NCI-H2029 (cell line): ENCODE measurements at places on chromosomes 4 and X.

DNA sequence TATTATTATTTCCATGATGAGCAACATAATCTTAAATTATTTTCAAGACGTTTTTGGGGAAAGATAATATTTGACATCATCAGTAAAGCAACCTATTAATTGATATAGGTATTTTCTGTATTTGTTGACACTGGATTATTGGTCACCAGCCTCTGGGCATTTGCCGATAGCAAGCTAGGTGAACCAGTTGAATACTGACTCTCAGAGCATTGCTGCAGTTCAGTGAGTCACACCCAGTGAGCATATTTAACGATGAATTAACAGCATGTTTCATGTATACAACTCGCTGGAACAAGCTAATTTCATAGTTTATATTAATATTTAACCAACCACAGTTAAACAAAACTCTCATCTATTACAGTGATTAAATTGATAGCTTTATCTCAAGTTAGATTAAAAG, 1006.0 kb upstream of the DIAPH2 start:
- no peak for DNase-seq

DNA sequence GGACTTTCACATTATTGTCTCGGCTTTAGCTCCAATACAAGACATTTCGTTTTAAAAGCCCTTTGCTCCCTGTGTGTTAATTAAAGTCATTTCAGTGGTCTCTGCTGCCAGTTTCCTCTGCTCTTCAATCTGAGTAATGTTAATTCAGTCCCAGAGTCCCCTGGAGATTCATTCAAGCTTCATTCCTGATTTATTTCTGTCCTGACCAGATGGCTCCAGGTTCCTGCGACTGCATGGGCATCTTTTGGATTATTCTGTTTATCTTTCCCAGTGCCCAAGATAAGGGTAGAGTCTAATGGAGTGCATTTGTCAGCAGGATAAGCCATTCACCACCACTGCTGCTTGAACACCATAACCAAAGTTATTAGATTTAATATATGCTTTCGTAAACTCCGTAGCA, 6.1 kb upstream of the PAGE1 start:
- no peak for DNase-seq

DNA sequence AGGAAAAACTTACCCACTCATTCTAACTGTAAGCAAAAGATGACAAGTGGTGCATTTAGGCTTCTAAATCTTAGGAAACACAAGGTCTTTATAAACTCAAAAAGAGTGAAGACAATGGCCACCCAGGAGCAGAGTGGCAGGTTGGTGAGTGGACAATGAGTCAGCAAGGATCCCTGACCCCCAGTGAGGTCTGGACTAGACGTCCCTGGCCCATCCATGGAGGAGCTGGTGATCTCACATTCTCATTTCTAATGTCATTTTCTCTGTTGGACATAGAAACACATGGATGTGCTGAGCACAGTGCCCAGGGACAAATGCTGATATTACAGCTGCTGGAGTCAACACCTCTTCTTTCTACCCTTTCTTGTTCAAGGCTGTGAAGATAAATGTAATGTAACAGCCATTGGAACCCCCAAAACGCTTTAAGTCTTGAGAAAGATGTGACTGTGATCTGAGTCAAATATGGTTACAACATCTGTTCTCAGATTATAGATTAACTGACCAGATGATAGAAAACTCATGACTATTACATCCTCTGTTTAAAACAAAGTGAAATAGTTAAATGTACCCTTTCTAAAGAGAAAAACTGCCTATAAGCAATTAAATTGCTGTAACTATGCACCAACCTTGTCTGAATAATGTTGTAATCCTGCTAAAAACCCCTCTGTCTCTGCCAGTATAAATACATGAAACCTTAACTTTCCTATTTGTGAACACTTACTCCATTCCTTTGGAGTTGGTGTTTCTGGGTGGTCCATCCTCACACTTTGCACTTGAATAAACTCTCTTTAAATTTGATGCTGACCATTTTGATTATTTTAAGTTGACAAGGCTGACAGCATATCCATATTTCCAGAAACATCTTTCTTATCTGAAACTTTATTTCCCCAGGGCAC, 92.7 kb downstream of the USP46 start:
- no peak for DNase-seq

DNA sequence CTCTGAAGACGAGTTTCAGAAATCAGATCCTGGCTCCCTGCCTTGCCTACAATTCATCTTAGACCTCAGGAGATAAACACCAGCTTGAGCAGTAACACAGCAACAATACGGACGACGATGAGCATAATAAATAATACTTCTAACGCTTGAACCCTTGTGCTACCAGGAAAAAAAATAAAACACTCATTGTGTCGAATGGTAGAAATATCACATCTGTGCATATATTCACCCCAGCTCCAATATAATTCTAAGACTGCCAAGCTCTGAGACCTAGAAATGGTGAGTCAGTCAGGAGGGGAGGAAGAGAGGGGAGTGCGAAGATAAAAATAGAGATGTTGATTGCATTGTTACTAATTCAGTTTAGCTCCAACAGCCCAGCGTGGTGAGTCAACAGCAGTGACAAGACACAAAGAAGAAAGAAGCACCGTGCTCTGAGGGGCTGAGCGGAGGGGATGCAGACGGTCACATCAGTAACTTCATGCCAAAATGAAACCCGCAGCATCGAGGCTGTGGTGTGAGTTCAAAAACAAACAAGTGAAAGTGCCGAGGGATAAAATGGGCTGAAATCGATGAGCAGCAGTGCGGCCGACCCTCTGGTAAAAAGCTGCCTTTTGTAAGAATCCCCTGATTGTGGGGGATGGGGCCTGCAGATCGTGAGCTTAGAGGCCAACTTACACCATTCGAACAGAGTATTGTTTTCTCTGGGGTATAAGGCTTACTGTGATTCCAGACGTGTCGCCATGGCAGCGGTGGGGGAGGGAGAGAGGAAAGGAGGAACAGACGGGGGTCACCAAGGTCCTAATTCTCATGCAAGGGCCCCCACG, 150.4 kb downstream of the MGST2 start:
- DNase-seq: no peak

DNA sequence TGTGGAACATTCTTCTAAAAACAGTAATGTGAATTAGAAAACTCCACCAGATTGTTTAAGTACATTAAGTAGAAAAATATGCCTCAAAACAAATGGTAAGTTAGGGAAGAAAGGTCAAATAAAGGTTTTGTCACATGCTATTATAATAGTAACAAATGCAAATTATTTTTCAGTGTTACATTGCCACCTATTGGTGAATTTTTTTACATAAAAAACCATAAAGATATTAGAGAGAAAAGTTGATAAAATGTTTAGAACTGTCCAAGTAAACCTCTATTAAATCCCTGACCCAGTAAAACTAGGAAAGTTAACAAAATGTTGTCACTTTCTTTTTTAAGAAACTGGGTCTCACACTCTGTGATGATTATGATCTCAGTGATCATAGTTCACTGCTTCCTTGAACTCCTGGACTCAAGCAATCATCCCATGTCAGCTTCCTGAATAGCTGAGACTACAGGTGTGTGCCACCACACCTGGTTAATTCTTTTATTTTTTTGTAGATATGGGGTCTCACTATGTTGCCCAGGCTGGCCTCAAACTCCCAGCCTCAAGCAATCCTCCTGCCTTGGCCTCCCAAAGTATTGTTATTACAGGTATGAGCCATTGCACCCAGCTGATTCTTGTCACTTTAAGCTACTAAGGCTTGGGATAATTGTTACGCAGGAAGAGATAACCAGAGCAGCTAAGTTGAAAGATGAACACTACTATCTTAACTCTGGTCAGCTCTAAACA, 157.6 kb downstream of the ATRX start:
- DNase-seq: no peak

DNA sequence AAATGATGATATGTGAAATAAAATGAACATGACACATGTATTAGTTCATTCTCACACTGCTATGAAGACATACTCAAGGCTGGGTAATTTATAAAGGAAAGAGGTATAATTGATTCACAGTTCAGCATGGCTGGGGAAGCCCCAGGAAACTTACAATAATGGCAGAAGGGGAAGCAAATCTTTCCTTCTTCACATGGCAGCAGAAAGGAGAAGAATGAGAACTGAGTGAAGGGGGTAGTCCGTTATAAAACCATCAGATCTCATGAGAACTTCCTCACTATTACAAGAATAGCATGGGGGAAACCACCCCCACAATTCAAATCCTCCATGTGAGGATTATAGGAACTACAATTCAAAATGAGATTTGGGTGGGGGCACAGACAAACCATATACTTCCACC, 243.9 kb upstream of the GYPA start:
- no peak for DNase-seq

- no peak for DNase-seq
Measured at GRCh38 chr4:7427831-7428260, 6.9 kb downstream of the PSAPL1 start.

GRCh38 chr4:153521999-153522801, 56.0 kb downstream of the TMEM131L start:
- DNase-seq: no peak

DNA sequence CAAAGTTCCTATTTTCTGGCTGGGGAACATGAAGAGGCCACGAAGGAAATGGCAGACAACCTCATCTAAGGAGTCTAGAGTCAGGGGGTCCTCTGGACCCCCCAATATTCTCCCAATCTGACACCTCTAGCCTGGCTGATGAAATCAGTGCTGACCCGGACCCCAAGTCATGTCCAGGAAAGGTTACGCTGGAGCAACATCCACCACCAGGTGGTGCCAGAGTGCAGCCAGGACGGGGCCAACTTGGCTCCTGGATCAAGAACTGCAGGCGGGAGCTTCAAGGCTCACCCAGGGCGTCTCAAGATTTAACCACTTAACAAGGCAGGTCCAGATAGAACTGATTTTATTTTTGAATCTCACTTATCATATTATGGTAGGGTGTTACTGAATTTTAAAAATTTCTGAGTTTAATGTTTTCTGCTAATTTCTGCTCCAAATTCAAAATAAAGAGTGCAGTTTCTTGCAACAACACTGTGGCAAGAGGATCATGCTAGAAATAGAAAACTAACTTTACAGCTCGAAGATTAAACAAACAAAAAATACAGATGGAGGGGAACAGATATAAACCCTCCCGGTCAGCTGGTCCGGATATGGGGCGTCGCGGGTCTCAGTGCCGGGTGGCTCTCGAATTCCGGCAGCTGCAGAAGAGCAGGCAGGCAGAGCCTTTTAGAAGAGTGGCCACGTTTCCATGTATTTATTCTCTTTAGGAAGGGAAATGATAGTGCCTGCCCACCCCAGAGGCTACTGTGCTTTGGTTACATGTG, 135.5 kb downstream of the AFAP1 start:
- peak; percentile 37 for DNase-seq

- DNase-seq: no peak
Measured at GRCh38 chr4:138301536-138301935, 59.4 kb upstream of the SLC7A11 start.

DNA sequence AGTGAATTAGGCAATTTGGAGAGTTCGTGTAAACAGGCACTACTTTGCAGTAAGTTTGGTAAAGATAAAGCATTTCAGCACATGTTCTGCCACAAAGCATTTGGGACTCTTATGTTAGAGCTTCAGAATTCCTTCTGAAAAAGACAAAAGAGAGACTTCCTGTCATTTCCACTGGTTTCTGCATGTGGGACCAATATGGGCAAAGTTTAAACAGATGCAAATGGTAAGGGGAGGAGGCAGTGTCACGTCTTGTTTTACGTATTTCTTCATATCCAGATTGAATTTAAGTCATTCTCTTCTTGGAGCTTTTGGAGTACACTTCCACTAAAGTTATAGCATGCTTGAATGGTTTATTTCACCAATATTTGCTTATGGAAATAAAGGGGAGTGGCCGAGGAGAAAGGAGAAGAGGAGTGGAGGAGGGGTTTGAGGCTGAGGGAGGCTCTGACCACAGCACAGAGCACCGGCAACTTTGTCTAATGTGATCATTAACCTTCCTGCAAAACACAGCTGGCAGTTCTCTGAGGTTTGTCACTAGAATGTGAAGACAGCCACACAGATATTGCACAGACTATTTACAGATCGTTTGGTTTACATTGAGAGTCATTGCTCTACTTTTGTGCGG, at the start of gene APELA:
APELA (plus strand) TSS at position 479 of the 625 bp plus-strand sequence. CDS start 154 bp downstream, outside the sequence.
- DNase-seq: no peak

GRCh38 chrX:50799531-50799961, 14.4 kb downstream of the SHROOM4 start:
- no peak for DNase-seq

GRCh38 chrX:41332005-41332404, 2.0 kb upstream of the DDX3X start:
- no peak for DNase-seq

GRCh38 chr4:24470666-24471485, 113.5 kb downstream of the DHX15 start:
- DNase-seq: no peak

GRCh38 chr4:159484864-159485263, 382.0 kb downstream of the RAPGEF2 start:
- no peak for DNase-seq

GRCh38 chrX:9657590-9658256, 107.9 kb downstream of the GPR143 start:
- DNase-seq: no peak

- no peak for DNase-seq
Measured at GRCh38 chrX:72358313-72358712, 52.6 kb upstream of the CITED1 start.

- DNase-seq: no peak
Measured at GRCh38 chr4:2436301-2436700, 17.5 kb downstream of the CFAP99 start.

DNA sequence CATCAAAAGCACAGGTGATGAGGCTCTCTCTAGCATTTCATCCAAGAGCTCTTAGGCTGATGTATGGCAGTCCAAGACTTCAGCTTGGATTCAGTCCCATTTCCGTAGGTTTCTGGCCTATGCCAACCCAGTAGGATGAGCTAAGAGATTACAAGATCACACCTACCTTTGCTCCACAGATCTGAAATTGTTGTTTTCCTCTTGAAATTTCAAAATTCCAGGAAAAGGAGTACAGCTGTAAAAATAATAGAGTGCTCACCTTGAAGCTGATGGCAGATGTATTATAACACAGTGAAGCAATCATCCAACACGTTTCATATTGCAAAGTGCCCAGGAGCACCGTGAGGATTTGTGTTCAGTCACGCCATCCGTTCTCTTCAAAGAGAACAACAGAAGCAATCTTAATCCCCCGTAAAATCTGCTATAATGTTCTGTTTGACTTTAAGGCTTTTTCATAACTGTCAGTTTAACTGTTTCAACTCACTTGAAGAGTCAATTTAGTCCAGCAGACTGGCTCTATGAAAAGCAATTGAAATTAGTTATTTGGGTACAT, 137.5 kb downstream of the CPE start:
- DNase-seq: no peak

GRCh38 chr4:148539387-148539786, 97.2 kb upstream of the NR3C2 start:
- DNase-seq: no peak

- DNase-seq: no peak
Measured at GRCh38 chr4:119130365-119131065, 5.1 kb upstream of the MYOZ2 start.

- DNase-seq: no peak
Measured at GRCh38 chr4:91598696-91599095, 705.1 kb upstream of the GRID2 start.

DNA sequence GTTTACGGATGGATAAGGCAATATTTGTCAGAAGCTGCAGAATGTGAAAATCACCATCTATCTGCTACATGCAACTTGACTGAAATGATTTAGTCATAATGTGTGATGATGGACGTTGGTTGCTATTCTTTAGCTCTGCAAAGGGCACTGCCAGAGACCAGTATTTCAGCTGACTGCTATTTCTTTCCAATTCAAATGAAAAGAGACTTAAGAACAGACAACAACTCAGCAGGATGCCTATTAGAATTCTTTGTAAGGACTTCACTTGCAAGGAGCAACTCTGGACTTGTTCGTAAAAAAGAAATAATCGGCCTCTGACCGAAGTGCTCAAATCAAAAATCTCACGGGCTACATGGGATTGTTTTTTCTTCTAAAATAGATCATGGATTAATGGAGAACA, 262.7 kb downstream of the DHX15 start:
- no peak for DNase-seq

GRCh38 chr4:10032625-10033024, 11.3 kb upstream of the SLC2A9 start:
- peak; percentile 36 for DNase-seq
